Omental fat pad (tissue), 4 donors: ENCODE measurements at places on chromosomes 12 and 14. TPM values are rescaled to one million over a fixed set of nuclear protein-coding genes. Genes with fewer than 3 reads are reported as not detected.

RNASE3 gene
- total RNA-seq = not detected

OVCH1 gene
- 0.48 TPM for total RNA-seq

ACOT6 gene
- total RNA-seq = not detected

MMP14 gene
- total RNA-seq = 108 TPM

AJUBA gene
- total RNA-seq = 9.2 TPM

WIF1 gene
- 1.3 TPM for total RNA-seq

HEBP1 gene
- total RNA-seq = 46.4 TPM

RPS6KA5 gene
- total RNA-seq = 1.8 TPM

BIN2 gene
- 4.8 TPM for total RNA-seq

MAP1LC3B2 gene
- not detected for total RNA-seq
